Activated T-helper 1 cell treated with anti-CD3 and anti-CD28 coated beads, Interleukin-12 subunit alpha, Interleukin-12 subunit beta, Interleukin-2, Interleukin-4 antibody, amounts not matched to agents 30 ng/mL and 10 ng/mL and 1 ng/mL, durations not matched to agents 14 hours and 24 hours and 36 hours (primary cell): ENCODE measurements at places on chromosomes 11 and 22.

- no peak for DNase-seq
These were observed at the start of gene SHANK3 for GRCh38 chr22:50672471-50673230. TSS of gene SHANK3 (plus strand) at chr22:50672823.

- no peak for DNase-seq
These were observed 67.8 kb downstream of the CTTN start for GRCh38 chr11:70466154-70466553.

DNA sequence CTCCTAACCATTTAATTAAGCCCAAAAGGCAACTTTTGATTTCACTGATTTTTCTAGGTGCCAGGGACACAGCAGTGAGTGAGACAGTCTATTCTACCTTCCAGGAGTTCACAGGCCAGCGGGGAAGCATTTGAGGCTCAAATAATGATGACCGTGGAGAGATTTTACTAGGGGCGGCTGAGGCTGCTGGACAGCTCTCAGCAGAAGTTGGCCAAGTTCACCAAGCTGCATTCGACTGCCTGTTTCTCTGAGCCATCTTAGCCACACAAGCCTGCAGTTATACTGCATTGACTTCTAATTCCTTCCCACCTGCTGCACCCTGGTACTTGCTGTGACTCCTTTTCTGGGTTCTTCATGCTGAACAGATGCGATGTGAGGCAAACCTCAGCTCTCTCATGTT is 168.9 kb upstream of the TBCEL start:
- DNase-seq, result no peak

GRCh38 chr11:11383995-11384394 is 30.9 kb upstream of the CSNK2A3 start:
- no peak for DNase-seq

- no peak for DNase-seq
These were observed 16.4 kb upstream of the ASCC2 start for GRCh38 chr22:29854432-29854831.

DNA sequence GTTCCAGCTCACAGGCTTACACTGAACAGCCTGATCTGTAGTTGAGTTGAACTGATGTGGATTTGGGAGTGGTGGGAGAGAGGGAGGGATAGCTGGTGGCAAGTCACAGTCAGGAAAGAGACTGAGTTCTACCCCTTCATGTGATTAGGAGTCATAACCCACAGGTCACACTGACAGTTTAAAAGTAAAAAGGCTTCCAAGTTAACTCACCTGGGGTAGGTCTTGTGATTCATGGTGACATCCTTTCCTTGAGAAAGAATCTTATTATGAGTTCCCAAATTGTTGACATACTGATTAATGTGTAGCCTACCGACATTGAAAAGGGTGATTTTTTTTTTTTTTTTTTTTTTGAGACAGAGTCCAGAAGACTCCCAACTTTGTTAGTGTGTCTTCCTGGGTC is 5.4 kb downstream of the IZUMO1R start:
- no peak for DNase-seq

GRCh38 chr11:94934362-94934761 is 39.0 kb downstream of the CWC15 start:
- DNase-seq, result no peak

- DNase-seq, result no peak
These were observed 17.0 kb upstream of the PDE3B start for GRCh38 chr11:14626650-14627049.

- DNase-seq, result no peak
These were observed 5.9 kb downstream of the SCGB1D1 start for GRCh38 chr11:62195945-62196344.

- no peak for DNase-seq
These were observed 186.7 kb downstream of the CADM1 start for GRCh38 chr11:115317277-115318185.

DNA sequence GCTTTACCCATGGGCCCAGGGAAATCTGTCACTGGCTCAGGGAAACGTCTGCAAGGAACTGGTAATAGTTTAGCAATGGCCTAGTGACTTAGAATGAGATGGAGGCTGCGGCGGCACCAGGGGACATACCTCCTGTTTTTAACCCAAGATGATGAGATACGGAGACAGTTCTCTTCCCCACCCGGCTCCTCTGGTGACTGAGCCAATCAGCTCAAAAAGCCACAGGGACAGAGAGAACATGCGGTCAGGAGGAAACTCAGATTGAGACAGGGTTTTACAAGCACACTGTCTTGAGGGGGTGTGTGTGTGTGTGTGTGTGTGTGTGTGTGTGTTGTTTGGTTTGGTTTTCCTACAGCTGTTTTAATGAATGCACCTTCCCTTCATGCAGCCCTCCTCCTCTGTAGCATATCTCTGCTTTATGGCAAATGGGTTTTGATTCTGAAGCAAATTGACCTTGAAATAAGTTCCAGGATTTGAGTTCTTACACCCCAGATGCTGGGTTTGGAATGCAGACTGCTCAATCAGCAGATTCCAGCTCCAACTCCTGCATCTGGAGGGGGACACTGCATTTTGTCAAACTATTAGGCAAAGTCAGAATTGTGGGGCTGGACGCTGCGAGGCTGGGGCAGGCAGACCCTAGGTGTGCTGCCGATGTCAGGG is 246.2 kb downstream of the NTM start:
- no peak for DNase-seq

- no peak for DNase-seq
These were observed 31.4 kb downstream of the RSPH14 start for GRCh38 chr22:23110190-23110921.

DNA sequence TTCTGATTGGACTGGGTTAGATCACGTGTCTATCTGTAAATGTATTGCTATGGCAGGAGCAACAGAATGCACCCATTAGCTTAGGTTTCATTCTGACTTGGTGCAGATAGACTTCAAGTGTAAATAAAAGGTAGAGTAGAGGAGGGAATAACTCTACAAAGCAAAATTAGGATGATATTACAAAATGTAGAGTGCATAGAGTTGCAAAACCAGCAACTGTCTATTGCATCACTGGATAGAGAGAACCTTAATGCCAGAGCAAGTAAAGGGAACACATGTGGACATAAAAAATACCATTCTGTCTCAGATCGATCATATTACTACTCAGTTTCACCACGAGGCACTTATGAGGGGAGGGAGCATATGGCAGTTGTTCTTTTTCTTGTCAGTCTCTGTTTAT is 22.0 kb upstream of the CAT start:
- no peak for DNase-seq

GRCh38 chr11:93054881-93055280 is 85.4 kb downstream of the MTNR1B start:
- no peak for DNase-seq

- no peak for DNase-seq
These were observed 3.2 kb downstream of the CARNS1 start for GRCh38 chr11:67418476-67419281.

DNA sequence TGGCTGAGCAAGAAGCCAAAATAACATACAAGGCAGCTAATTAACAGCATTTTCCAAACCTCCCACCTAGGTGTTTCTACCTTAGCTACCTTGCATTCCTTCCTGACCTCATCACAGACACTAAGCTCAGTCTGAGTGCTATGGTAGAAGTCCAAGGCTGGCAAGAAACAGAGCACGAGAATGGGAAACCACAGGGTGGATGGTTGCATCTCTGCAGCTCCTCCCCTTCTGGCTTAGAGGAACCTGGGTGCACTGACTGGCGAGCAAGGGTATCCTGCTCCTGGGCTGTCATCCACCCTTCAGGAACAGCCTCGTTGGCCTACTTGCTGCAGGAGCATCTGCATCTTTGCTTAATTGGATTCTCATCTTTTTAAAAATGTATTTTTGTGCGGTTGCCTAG is 73.1 kb upstream of the KIRREL3 start:
- DNase-seq, result no peak

- DNase-seq, result no peak
These were observed 10.1 kb downstream of the TCIRG1 start for GRCh38 chr11:68048681-68049508.

DNA sequence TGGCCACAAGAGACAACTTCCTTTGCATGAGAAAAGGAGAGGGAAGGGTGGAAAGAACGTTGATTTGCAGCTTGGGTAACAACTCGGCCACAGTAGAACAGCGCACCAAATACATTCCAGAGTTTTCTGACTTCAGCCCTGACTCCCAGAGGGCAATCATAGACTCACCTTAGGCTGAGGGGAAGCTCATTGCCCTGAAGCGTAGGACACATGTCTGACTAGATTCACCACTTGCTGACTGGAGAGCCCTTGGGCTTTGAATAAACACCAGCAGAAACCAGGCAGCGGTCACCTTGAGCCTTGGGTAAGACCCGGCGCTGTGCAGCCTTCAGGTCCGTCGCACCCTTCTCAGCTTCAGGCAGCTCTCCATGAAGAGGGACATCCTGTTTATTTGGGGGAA is 151.8 kb upstream of the GRIA4 start:
- no peak for DNase-seq

- no peak for DNase-seq
These were observed 20.6 kb downstream of the TMPRSS6 start for GRCh38 chr22:37088750-37089408.

- no peak for DNase-seq
These were observed 425.6 kb downstream of the SHANK2 start for GRCh38 chr11:70826541-70827335.

GRCh38 chr11:74677131-74677530 is 54.1 kb downstream of the CHRDL2 start:
- no peak for DNase-seq

DNA sequence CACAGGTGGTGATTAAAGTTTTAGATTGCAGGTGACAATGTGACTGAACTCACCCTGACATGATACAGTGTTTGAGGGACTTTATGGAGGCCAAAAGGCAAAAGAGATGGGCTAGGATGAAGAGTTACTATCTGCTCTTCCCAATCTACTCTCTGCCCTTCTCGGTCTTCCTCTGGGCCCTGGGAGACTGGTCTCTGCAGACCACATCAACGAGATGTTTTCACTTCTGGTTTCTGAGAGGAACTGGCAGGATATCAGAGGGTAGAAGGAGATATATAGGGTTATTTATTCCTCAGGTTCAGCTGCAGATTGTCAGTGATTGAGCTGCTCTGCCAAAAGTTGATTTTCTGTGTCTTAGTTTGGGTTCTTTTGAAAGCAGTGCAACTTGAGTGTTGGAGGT is 32.4 kb upstream of the CD44 start:
- no peak for DNase-seq

DNA sequence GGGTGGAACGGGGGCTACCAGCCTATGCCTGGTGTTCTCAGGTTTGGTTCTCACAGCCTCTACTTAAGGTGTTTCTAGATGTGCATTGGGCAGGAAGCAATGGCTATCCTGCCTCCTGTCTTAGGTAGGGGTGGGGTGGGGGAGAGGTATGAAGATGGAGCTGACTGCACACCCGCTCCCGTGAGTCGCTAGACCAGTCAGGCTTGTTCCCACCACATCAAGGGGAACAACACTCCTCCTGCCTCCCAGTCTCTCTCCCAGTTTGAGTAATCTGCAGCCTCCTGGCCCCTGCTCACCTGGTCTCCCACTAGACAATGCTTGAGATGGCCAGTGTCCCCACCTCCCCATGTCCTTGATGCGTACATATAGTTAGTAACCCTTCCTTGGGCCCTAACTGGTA is 79.3 kb upstream of the TENM4 start:
- DNase-seq, result no peak

DNA sequence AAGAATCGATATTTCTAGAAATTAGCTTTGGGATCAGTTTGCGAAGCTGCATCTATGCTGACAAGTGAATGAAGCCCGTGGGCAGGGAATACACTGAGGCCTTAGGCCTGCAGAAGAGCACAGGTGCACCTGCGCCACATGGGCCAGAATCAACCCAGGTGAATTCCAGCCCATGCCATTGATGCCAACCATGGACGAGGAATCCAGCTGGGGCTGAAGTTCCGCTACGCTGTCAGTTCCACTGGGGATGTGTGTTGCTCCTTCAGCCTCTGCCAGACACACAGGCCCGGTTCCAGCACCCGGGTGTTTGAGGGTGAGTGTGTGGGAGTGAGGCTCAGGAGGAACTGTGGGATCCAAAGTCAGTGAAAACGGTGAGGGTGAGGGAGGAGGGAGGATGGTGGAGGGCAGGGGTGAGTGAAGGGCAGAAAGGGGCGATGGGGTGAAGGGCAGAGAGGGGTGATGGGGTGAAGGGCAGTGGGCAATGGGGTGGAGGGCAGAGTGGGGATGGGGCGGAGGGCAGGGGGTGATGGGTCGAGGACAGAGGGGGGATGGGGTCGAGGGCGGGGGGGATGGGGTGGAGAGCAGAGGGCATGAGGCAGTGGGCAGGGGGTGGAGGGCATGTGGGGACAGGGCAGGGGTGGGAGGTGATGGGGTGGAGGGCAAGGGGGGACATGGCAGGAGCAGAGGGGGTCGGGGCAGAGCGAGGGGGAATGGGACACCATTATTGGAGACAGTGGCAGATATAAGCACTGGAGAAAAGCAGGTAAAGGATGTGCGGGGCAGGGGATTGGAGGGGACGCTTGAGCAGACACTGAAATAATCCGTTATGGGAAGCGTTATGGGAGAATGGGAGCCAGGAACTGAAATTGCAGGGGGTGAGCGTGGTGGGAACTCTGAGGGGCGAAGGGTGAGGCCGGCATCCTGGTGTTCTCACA is 931.6 kb downstream of the BRD1 start:
- DNase-seq, result no peak

- DNase-seq, result peak; percentile 40
These were observed 31.1 kb downstream of the SGSM3 start for GRCh38 chr22:40401532-40401931.

DNA sequence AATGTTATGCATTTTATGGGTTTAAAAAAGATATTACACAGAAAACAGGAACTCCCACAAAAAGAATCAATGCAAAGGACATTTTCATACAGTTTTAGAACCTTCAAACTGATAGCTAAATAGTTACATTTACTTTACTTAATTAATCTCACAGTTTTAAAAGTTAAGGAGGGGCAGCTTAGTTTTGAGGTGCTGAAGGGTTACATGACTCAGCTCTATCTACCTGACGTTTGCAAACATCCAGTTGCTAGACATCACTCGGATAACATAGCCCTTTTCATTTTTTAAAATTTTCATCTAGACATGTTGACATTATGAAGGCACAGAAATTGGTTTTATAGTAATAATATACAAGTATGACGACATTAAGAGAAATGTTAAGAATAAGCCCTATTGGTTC is 53.7 kb upstream of the HSD17B12 start:
- no peak for DNase-seq

GRCh38 chr11:40168414-40168813 is 1291.0 kb downstream of the LRRC4C start:
- no peak for DNase-seq

DNA sequence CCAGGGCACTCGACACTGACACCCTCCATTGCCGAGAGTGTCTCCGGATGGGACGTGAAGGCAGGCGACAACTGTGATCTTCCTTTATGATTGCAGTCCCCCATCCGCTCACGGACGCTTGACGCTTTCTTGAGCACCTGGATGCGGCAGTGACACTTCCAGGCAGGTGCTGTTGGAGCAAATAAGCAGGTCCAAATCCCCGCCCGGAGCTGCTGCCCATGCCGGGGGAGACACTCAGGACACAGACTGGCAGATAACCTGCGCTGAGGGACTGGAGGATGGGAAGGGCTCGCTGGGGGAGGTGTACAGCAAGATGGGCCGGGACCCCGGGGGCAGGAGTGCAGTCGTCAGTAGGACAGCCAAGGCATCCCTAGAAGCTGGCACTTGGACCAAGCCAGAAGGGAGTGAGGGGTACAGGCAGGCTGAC is 1403.5 kb downstream of the BRD1 start:
- no peak for DNase-seq

- no peak for DNase-seq
These were observed 1160.5 kb upstream of the CNTN5 start for GRCh38 chr11:97860237-97860636.
